ENCODE measurements at places on chromosomes 13 and 19.

- DNase-seq = peak; percentile 66
These were observed 43.6 kb downstream of the ARHGAP35 start for GRCh38 chr19:46904114-46905060.

DNA sequence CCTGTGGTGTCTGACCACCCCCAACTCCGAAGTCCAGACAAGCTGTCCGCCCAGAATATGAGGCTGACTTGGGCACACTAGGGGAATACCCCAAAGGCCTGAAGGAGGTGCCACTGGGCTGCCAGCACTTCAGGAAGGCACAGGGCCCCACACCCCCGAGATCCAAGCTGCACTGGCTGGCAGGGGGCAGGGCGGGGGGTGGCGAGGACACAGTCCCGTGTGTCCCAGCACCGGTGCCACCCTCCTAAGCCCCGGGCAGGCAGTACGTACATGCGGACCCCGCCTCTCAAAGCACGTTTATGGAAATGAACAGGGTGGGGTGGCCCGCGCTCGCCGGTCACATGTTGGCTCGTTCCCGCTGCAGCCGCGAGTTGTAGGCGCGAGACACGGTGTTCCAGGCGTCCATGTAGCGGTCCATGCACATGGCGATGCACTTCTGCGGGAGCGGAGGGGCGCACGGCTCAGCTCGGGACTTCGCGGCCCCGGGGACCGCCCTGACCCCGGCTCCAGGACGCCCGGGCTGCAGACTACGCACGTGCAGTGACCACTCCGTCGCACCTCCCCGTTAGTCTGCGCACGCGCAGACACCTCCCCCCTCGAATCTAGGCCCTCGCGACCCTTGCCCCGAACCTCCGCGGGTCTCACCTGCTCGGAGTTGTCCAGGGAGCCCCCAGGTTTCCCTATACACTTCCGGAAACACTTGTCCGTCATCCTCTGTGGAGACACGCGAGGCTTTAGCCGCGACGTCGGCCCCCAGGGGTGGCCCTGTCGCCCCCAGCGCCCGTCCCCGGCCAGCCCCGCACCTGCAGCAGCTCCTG, 566 bp downstream of the TIMM13 start:
- DNase-seq = peak; percentile 41

DNA sequence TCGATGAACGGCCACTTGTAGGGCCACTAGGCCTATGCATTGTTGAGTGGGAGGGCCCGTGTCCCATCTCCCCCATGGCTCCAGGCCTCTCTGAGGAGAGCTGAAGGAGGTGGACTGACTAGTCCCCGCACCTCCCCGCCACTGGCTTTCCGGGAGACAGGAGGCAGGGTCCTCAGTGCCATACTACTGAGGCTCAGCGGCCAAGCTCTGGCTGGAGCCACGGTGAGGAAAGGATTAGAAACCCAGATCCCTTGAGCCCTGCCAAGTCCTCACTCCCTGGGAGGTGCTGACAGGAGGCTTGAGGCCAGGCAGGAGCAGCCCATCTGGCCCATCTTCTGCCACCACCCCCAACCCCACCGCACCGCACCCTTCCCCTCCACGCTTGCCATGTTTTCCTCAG, 29.0 kb downstream of the CCDC8 start:
- DNase-seq = peak; percentile 22

GRCh38 chr19:40625406-40626120, 24.4 kb downstream of the LTBP4 start:
- DNase-seq = no peak

DNA sequence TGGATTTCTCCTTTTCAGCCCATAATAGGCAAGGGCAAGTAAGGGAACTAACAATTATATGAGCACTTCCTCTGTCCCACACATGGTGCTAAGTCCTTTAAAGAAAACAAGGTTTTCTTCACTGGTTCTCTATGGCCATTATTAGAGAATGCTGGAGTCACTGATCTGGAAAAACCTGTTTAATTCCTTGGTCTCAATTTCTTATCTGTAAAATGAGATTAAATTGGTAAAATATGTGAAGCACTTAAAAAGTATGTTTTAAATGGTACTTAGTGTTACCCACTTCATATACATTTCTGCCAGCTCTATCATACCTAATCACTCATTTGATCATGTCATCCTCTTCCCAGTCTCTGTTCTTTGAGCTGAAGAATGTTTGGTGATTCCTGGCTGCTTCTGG, 39.4 kb downstream of the LRCH1 start:
- no peak for DNase-seq

DNA sequence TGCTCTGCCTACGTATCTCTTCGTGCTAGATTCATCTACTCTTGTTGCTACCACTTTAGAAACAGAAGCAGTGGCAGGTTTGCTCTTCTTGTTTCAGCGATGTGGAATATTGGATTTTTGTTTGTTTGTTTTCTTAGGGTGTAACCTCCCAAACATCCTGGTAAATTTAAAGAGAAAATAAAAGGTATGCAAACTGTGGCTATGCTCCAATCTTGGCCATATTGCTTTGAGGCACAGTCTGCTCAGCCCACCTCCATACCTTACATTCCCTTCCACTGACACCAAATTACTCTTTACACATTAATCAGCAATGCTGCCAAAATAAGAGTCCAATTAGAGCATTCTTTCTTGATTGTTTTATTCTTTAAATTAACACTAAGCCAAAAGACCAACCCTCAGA, 25.2 kb upstream of the UBL3 start:
- DNase-seq = no peak

DNA sequence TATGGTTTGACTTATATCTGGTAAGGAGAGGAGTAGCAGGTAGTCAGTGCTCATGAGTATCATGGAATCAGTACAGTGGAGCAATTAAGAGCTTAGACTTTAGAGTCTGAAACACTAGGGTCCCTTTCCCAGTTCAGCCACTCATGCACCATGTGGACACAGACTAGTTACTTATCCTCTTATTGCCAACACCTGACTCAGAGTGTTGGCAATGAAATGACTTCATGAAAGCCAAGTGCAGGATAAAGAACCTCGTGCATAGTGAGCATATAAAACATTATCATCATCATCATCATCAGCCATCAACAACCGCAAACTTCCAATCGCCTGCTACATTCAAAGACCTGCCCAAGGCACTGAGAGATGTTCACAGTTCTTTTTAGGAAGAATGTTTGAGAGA, 164.2 kb downstream of the FOXO1 start:
- DNase-seq = no peak

DNA sequence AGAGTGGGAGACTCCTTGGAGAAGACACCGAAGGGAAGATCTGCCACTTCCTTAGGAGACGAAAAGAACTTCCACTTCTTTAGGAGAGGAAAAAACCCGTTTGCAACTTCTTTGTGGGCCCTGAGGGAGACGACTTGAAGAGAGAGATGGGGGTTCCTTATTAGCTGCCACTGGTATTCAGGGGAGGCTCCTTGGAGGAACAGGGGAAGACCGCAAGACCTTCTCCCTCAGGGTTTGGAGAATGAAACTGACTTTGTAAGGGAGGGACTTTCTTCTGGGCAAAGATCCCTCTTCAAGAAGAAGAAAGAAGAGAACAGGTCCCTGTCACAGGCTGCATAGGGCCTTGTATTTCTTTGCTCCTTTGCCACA, 416 bp downstream of the BCKDHA start:
- DNase-seq = no peak

DNA sequence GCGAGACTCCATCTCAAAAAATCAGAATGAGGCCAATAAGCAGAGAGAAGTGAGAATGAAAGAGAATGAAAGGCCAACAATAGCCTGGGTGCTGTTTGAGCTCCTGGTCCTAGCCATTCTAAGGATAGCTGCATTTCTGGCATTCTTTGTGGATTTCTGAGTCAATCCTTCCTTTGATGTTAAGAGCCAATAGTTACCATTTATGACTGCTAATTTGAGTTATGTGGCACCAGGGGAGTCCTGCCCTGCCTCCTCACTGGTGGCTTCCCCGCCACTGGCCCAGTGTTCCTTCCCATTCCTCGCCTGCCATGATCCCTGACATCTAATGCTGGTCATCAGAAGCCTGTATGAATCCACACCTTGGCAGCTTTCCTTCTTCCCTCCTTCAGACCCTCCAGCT, 991.2 kb downstream of the UQCRFS1 start:
- no peak for DNase-seq

- no peak for DNase-seq
These were observed 471.0 kb downstream of the TBC1D4 start for GRCh38 chr13:75010941-75011340.

- DNase-seq = no peak
These were observed 1598.8 kb upstream of the MIR17HG start for GRCh38 chr13:89748716-89749115.

DNA sequence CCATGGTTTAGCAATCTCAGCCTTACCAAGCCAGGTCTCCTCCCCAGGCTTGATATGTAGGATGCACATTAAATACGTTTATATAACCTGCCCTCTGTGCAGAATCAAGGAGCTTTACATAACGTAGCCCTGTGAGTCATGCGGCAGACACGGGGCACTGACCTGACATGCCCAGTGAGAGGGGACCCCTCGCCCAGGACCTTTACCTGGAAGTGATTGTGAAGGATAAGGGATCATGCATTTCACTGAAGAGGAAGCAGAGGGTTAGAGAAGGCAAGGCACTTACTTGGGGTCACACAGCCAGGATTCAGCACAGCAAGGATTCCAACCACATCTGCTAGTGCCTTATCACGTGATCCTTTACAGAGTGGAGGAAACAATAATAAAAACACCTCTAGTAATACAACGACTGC, 18.9 kb upstream of the FOSB start:
- no peak for DNase-seq

DNA sequence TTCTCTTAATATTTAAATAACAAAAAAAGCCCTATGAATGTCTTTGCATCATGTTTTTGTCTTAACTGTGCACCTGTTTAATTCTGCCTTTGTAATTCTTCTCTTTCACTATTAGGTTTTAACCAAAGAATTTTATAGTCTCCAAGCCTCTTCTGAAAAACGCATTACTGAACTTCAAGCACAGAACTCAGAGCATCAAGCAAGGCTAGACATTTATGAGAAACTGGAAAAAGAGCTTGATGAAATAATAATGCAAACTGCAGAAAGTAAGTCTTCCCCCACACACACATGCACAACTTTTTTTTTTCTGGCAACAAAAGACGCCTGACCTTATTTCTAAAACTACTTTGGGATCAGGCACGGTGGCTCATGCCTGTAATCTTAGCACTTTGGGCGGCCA, 126.5 kb downstream of the PIBF1 start:
- DNase-seq = no peak

- no peak for DNase-seq
These were observed 985.4 kb downstream of the DIAPH3 start for GRCh38 chr13:59178344-59178743.

DNA sequence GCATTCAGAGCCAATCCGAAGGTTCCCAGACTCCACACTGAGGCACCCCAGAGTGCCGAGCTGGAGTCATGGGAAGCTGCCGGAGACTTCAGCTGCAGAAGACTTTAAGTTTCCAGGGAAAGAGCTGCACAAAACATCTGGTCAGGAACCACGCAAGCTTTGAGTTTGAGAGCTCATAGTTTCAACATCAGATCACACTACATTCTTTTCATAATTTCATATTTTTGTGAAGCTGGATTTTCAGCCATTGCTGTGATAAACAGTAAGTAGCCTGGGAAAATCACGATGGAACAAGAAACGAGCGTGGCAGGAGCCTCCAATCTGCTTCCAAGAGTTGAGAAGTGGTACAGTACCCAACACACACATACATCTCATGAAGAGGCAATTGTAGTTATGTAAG, 25.5 kb upstream of the ATP12A start:
- no peak for DNase-seq

GRCh38 chr13:90696656-90697055, 650.8 kb upstream of the MIR17HG start:
- no peak for DNase-seq

- DNase-seq = no peak
These were observed 102.4 kb upstream of the SERTM1 start for GRCh38 chr13:36571444-36571843.

DNA sequence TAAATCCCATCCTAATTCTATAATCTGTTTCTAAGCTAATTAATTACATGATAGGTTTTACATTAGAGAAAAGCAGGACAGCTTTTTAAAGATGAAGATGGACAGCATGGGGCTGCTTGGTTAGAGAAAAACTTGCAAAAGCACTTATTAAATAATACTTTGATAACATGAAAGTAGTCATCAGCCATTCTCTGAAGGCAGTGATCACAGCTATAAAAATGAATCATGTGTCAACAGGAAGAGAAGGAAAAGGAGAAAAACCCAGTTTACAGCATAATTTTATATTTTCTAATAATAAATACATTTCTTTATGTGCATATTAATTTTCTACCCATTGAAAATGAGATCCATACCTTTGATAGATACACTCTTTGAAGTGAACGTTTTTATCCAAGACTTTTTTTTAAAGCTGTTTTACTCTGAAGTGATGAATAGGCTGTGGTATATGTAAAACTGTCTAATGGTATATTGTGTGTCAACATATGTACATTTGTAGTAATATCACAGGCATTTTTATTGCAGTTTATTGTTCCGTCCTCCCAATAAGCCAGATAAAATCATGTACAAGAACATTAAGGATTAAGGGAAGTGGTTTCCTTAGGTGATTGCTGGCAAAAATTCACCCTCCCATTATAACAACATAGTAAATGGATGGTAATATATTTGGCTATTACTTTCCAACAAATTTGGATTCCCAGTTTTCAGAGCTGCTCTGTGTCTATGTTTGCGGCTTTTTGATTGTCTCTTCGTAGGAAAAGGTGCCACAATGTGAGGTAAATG, 1.3 kb upstream of the KLF5 start:
- no peak for DNase-seq

- no peak for DNase-seq
These were observed 99.3 kb upstream of the SOX1 start for GRCh38 chr13:111967572-111968201.

DNA sequence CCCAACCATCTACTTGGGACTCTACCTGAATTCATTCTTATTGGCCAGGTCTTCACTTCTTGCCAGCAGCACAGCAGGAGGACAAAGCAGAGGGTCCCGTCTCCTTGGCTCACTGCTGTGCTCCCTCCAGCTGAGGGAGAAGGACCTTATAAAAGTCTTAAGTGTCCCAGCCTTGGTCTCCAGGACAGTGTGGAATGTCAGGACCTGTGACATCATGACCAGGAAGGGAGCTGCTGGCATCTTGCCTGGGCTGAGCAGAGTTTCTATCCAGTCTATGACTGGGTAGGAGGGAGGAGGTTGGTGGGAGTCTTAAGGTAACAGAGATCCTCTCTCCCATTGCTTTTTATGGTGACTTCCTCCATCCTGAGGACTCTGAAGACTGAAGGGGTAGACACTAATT, 56.6 kb upstream of the ANKRD10 start:
- no peak for DNase-seq
